Left lung (tissue), 14 donors: ENCODE measurements at places on chromosomes 3 and 15. TPM values are rescaled to one million over a fixed set of nuclear protein-coding genes. Genes with fewer than 3 reads are reported as not detected.

Gene SOX14
- not detected for polyA plus RNA-seq

DNA sequence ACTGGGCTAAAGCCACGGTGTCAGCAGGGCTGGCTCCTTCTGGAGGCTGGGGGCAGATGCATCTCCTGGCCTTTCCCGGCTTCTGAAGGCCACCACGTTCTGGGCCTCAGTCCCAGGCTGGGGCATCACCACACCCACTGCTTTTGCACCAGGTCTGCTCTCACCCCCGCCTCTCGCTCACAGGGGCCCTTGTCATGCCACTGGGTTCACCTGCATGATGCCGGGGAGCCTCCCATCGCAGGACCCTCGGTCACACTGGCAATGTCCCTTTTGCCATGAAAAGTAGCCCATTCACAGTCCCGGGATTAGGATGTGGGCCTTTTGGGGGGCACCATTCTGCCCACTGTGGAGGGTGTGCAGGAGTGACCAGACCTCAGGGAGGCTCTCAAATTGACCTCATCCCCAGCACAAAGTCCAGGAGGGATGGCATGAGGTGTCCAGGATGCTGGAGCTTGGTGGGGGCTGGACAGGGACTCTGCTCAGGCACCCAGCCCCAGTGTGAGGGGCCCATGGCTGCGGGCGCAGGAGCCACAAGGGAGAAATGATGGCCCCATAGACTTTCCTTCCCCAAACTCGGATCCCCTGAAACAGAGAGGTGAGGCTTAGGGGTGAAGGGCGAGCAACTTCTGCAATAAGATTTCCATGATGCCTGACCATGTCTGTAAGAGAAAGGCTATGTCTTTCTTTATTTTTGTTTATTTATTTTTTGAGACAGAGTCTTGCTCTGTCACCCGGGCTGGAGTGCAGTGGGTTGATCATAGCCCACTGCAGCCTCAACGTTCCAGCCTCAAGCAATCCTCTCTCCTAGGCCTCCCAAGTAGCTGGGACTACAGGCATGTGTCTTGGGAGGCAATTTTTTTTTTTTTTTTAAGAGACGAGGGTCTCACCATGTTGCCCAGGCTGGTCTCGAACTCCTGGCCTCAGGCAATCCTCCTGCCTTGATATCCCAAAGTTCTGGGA, 189.1 kb downstream of the GOLGA6L6 start:
- H3K36me3 ChIP-seq, result no peaks in the 10 kb centered on the region
- no peaks in the 10 kb centered on the region for H3K27me3 ChIP-seq
- no peaks in the 10 kb centered on the region for H3K4me1 ChIP-seq
- H3K4me3 ChIP-seq, result no peak overlapping the region
- H3K27ac ChIP-seq, result no peak overlapping the region
- DNase-seq, result no peak

Gene ERC2
- polyA plus RNA-seq, result 1.6 TPM

GRCh38 chr3:101890716-101891115, 41.4 kb downstream of the NFKBIZ start:
- H3K4me1 ChIP-seq, result no peaks in the 10 kb centered on the region
- no peak for DNase-seq
- H3K36me3 ChIP-seq, result no peaks in the 10 kb centered on the region
- no peak overlapping the region for H3K27ac ChIP-seq
- no peak overlapping the region for H3K4me3 ChIP-seq
- no peaks in the 10 kb centered on the region for H3K27me3 ChIP-seq

DNA sequence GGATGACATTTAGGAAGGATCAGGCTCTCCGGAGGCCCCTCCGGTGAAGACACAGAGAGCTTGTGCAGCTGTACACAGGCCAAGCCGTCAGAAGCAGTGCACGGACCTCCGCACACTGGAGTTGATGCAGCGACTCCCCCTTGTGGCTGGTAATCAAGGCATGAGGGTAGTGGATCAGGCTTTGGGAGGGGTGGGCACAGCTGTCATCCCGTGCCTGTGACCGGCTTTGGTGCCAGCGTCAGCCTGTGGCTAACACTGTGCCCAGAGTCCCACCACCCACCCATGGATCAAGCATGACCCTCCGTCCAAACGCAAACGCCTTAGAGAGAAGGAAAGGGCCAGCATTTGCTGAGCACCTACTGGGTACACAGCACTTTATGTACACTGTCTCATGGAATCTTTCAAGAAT, 8.2 kb upstream of the GRIP2 start:
- H3K4me3 ChIP-seq, result no peak overlapping the region

Gene TEX55
- not detected for polyA plus RNA-seq

Gene COL8A1
- 2.3 TPM for polyA plus RNA-seq

Gene GNAT1
- not detected for polyA plus RNA-seq

GRCh38 chr15:81301815-81302399, 22.0 kb downstream of the STARD5 start:
- peaks cover 61% of the 10 kb centered on the region for H3K36me3 ChIP-seq
- H3K4me3 ChIP-seq, result peak overlapping the region; percentile 8
- peak overlapping the region; percentile 55 for H3K27ac ChIP-seq
- peaks cover 18% of the 10 kb centered on the region for H3K4me1 ChIP-seq
- DNase-seq, result no peak
